ENCODE measurements at places on chromosomes 12 and 14.

DNA sequence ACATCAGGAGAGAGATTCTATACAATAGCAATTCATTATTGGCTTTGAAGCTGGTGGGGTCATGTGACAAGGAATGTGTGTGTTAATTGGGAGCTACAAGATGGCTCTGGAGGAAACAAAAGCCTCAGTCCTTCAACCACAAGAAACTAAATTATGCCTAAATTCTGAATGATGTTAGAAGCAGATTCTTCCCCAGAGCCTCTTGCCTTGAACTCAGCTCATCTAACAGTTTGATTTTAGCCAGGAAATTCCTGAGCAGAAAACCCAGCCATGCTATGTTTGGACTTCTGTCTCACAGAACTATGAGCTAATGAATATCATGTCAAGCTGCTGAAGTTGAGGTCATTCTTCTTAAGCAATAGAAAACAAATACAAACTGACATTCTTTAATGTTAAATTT lies 274.7 kb downstream of the SLC6A15 start:
- no peak for DNase-seq

DNA sequence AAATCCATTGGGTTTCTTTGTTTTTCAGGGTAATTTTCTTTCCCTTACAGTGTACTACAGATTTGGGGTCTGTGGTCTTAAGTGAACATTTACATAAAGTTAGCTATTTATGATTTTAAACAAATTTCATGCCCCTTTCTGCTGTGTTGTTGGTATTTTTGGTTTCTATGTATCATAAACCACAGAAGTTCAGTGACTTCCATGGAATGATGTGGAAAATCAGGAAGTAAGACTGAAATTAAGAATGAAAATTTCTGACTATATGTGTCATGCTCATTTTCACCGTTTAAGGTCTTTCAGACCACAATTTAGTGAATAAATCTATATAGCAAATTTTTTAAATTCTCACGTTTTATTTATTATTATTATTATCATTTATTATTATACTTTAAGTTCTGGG lies 31.7 kb downstream of the ETV6 start:
- DNase-seq, result no peak

DNA sequence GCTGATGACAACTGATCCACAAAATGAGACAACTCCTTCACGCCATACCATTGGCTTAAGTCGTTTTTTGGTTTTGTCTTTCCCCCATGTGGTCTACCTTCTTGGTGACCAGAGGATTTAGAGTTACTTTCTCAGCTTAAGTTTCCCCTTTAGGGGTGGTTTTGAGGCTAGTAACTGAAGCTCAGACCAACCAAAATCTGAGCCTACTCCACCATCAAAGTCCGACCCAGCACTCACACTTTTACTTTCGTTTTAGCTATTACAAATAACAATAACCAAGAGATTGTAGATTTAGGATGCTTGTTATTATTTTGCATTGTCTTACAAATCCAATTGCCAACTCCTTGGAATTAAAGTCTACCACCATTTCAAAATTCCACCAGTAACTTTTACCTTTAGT lies 130.6 kb upstream of the MDM1 start:
- no peak for DNase-seq

GRCh38 chr12:116125956-116126566 lies 151.4 kb downstream of the MED13L start:
- no peak for DNase-seq

DNA sequence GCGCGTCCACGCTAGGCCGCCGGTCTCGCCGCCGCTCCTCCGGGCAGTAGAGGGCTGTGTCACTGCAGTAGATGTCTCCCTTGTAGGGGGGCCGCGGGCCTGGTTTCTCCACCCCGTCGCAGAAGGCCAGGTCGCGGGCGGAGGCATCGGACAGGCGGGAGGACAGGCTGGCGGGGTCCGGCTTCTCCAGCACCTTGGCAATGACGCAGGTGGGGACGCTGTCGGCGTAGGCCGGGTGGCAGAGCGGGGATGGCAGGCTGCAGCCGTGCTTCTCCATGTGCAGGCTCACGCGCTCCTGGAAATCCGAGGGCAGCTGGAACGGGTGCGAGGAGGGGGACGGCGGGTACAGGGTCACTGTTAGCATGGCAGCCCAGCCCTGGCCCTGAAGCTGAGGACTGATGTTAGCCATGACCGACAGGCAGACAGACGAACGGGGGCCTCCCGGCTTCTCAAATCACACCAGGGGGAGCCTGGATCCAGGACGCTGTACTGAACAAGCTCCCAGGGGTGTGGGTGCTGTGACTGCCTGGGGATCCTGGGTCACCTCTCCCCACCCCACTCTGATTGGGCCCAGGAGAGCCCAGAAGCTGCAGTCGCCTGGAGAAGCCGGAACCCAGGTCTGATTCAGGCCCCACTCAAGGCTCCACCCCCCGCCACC lies 48.1 kb downstream of the BEGAIN start:
- DNase-seq, result no peak

- no peak for DNase-seq
These were observed 61.3 kb downstream of the DICER1 start for GRCh38 chr14:95095996-95096395.

DNA sequence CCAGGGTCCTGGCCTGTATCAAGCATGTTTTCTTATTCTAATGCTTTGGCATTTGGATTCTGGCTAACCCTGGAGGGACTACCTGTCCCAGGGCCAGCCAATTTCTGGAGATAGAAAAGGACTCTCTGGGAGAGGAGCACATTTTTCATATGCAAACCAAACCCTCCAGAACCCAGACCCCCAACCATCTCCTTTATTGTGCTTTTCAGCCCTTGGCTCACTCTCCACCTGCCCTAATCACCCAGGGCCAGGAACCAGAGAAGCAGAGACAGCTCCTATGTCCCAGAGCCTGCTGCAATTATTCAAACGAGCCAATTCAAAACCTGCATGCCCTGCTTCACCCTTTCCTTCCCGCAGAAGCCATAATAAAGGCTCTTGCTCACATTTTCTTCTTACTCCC lies 23.8 kb downstream of the HSPB8 start:
- DNase-seq, result no peak
